ENCODE measurements at places on chromosomes 12 and 14.
A peak's percentile ranks its signal among the peaks of the same experiment; 100 is the strongest.

GRCh38 chr12:34406228-34406995 is 384.1 kb downstream of the ALG10 start:
- H3K36me3 ChIP-seq, result no peaks in the 10 kb centered on the region
- no peaks in the 10 kb centered on the region for H3K27me3 ChIP-seq
- DNase-seq, result no peak

GRCh38 chr12:92288561-92288960 is 142.9 kb upstream of the BTG1 start:
- no peaks in the 10 kb centered on the region for H3K36me3 ChIP-seq
- no peaks in the 10 kb centered on the region for H3K27me3 ChIP-seq
- no peak for DNase-seq
- H3K27ac ChIP-seq, result no peak overlapping the region

DNA sequence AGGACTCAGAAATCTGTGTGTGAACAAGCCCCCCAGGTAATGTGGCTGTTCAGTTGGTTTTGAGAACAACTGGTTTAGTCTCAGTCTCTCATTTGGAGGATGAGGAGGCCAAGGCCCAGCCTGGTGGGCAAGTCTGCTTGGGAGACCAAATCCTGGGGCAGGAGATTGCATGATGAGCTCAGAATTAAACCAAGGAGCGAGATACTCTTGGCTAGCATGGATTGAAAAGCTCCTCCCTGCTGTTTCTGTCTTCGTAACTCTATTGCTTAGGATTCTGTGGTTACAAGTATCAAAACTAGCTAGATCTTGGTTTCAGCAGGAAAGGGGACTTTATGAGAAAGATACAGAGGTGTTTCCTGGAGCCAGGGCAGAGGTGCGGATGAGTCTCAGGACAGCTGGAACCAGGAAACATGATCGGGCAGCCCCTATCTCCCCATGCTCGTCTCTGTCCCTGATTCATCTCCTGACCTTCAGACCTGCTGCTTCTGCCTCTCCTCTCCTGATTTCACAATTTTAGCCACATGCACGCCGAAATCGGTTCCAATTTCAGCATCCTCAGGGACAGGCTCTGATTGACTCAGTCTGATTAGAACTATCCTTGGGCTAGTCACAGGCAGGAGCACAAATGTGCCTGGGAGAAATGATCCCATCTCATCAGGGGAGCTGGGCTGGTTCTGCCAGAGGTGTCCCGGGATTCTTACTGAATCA is 40.2 kb upstream of the RIN3 start:
- H3K4me3 ChIP-seq, result no peak overlapping the region
- no peak overlapping the region for H3K27ac ChIP-seq
- H3K4me1 ChIP-seq, result no peaks in the 10 kb centered on the region

DNA sequence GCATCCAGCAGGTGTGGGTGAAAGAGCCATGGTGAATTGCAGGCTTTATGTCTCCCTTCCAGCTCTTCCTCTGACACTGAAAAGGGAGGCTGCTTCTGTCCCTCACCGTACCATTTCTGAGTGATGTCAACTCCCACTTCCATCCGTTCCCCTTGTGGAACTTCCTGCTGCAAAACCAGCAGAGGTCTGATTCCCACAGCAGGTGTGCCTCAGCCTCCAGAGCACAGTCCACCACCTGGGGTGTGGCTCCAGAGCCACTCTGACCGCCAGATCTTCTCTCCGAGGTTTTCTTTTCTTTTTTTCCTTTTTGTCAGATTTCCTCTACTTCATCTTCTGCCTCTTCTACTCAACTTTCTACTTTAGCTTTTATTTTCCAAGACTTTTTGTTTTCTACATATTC is 62.7 kb downstream of the CDC42BPB start:
- no peak overlapping the region for H3K4me3 ChIP-seq
- H3K4me1 ChIP-seq, result peaks cover 14% of the 10 kb centered on the region
- no peak for DNase-seq
- no peaks in the 10 kb centered on the region for H3K27me3 ChIP-seq
- H3K36me3 ChIP-seq, result peaks cover 61% of the 10 kb centered on the region
- H3K27ac ChIP-seq, result peak overlapping the region; percentile 85

GRCh38 chr14:70036665-70037064 is 152.1 kb downstream of the SLC8A3 start:
- H3K27ac ChIP-seq, result no peak overlapping the region
- H3K36me3 ChIP-seq, result no peaks in the 10 kb centered on the region
- peaks cover 2% of the 10 kb centered on the region for H3K27me3 ChIP-seq
- H3K4me1 ChIP-seq, result no peaks in the 10 kb centered on the region

DNA sequence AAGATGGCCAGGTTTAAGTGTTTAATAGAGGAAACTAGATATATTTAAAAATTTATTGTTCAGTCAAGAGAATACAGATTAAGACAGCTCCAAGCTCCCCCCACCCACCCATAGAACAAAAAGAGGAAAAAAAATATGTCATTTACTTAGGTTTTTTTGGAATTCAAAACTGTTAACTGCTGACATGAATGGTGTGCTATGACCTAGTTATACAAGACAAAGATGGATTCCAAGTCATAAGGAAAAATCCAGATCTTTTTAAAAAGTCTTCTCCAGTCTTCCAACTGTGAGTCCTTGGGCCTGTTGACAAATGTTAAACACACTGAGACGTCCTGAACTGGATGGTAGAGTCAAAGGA is 1.3 kb upstream of the SETD1B start:
- no peak for DNase-seq
- no peaks in the 10 kb centered on the region for H3K27me3 ChIP-seq
- peaks cover 35% of the 10 kb centered on the region for H3K4me1 ChIP-seq
- peaks cover 3% of the 10 kb centered on the region for H3K36me3 ChIP-seq
- peak overlapping the region; percentile 98 for H3K27ac ChIP-seq
- peak overlapping the region; percentile 64 for H3K4me3 ChIP-seq

DNA sequence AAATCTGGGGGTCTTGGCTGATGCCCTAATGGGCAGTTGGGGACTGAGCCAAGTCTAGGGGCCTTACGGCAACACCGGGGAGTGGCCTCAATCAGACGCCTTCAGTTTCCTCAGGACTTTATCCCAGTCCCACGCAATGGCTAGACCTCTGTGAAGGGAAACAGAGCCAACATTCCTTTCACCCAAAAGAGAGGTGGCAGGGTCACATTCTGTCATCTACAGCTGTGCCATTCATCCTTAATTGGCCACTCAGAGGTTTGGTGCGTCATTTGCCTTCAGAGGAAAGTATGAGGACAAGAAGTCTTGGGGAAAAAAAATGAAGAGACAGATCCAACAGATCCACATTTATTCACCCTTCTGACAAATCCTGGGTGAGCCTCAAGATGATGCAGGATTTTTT is 166.9 kb upstream of the AVPR1A start:
- H3K36me3 ChIP-seq, result no peaks in the 10 kb centered on the region
- H3K4me1 ChIP-seq, result no peaks in the 10 kb centered on the region
- H3K27ac ChIP-seq, result no peak overlapping the region
- no peaks in the 10 kb centered on the region for H3K27me3 ChIP-seq
- no peak for DNase-seq
- H3K4me3 ChIP-seq, result no peak overlapping the region

GRCh38 chr14:39419272-39419671 is 13.0 kb downstream of the FBXO33 start:
- no peaks in the 10 kb centered on the region for H3K4me1 ChIP-seq
- no peak overlapping the region for H3K27ac ChIP-seq
- no peaks in the 10 kb centered on the region for H3K27me3 ChIP-seq
- no peaks in the 10 kb centered on the region for H3K36me3 ChIP-seq
- no peak for DNase-seq
- no peak overlapping the region for H3K4me3 ChIP-seq

GRCh38 chr14:23485326-23485725 is 15.8 kb downstream of the NGDN start:
- H3K4me3 ChIP-seq, result no peak overlapping the region
- no peak overlapping the region for H3K27ac ChIP-seq
- H3K27me3 ChIP-seq, result no peaks in the 10 kb centered on the region
- DNase-seq, result no peak
- H3K36me3 ChIP-seq, result peaks cover 25% of the 10 kb centered on the region
- no peaks in the 10 kb centered on the region for H3K4me1 ChIP-seq

- no peaks in the 10 kb centered on the region for H3K27me3 ChIP-seq
- H3K36me3 ChIP-seq, result no peaks in the 10 kb centered on the region
- no peak for DNase-seq
- H3K27ac ChIP-seq, result no peak overlapping the region
Measured at GRCh38 chr12:122969676-122970075, 3.4 kb upstream of the ABCB9 start.

GRCh38 chr14:59931237-59931636 is 11.3 kb downstream of the LRRC9 start:
- H3K4me1 ChIP-seq, result peaks cover 5% of the 10 kb centered on the region
- H3K4me3 ChIP-seq, result no peak overlapping the region
- peak overlapping the region; percentile 64 for H3K27ac ChIP-seq
- H3K27me3 ChIP-seq, result no peaks in the 10 kb centered on the region

DNA sequence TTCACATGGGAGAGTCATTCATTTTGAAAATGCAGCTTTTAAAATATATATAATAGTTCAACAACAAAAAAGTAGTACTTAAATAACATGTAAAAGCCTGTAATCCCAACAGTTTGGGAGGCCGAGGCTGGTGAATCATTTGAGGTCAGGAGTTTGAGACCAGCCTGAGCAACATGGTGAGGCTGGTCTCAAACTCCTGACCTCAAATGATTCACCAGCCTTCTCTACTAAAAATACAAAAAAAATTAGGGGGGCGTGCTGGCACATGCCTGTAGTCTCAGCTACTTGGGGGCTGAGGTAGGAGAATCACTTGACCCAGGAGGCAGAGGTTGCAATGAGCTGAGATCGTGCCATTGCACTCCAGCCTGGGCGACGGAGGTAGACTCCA is 256.3 kb upstream of the RGS6 start:
- no peak overlapping the region for H3K4me3 ChIP-seq
- no peak for DNase-seq
- H3K27ac ChIP-seq, result no peak overlapping the region
- no peaks in the 10 kb centered on the region for H3K4me1 ChIP-seq
- H3K27me3 ChIP-seq, result no peaks in the 10 kb centered on the region
- peaks cover 23% of the 10 kb centered on the region for H3K36me3 ChIP-seq

DNA sequence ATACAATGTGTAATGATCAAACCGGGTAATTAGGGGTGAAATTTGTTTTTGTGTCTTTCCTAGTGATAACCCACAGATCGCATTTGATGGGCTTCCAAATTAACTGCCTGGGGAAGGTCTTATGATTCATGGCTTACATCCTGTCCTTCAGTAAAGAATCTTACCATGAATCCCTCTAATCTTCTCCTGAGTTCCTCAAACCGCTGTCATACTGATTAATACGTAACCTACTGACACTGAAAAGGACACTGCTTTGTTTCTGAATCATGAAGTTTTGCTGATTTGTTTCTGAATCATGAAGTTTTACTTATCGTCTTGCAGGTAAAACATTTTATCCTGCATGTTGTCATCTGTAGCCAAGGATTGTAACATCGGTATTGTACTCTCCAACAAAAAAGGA is 52.0 kb upstream of the CRY1 start:
- no peak for DNase-seq
- no peaks in the 10 kb centered on the region for H3K4me1 ChIP-seq
- no peak overlapping the region for H3K27ac ChIP-seq
- H3K4me3 ChIP-seq, result no peak overlapping the region

- no peak overlapping the region for H3K27ac ChIP-seq
- no peak overlapping the region for H3K4me3 ChIP-seq
- no peaks in the 10 kb centered on the region for H3K27me3 ChIP-seq
- H3K36me3 ChIP-seq, result no peaks in the 10 kb centered on the region
Measured at GRCh38 chr12:99670635-99671034, 23.1 kb downstream of the GARIN6 start.

DNA sequence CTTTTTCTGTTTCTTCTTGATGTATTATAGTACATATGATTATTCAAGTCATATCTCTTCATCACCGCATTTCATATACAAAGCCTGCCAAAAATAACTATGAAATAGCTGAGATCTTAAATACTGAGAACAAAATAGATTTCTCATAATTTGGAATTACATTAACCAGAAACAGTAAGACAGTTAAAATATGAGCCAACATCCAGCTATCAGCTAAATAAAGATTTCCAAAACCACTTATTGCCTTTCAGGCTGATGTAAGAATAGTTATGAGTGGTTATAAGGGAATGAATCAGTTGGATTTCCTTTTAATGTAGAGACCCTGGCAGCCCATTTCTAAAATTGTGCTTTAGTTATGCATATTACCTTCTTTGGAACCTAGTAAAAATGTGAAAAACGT is 47.4 kb downstream of the TMEM117 start:
- DNase-seq, result no peak
- H3K27me3 ChIP-seq, result no peaks in the 10 kb centered on the region

- H3K27me3 ChIP-seq, result no peaks in the 10 kb centered on the region
- no peak overlapping the region for H3K27ac ChIP-seq
- H3K36me3 ChIP-seq, result no peaks in the 10 kb centered on the region
- DNase-seq, result no peak
Measured at GRCh38 chr12:28161697-28162096, 28.6 kb upstream of the CCDC91 start.

- H3K27me3 ChIP-seq, result no peaks in the 10 kb centered on the region
- no peaks in the 10 kb centered on the region for H3K36me3 ChIP-seq
- H3K4me3 ChIP-seq, result no peak overlapping the region
- no peak overlapping the region for H3K27ac ChIP-seq
Measured at GRCh38 chr14:59097681-59098080, 90.8 kb upstream of the DAAM1 start.
